ENCODE measurements at places on chromosomes 1 and 21.

DNA sequence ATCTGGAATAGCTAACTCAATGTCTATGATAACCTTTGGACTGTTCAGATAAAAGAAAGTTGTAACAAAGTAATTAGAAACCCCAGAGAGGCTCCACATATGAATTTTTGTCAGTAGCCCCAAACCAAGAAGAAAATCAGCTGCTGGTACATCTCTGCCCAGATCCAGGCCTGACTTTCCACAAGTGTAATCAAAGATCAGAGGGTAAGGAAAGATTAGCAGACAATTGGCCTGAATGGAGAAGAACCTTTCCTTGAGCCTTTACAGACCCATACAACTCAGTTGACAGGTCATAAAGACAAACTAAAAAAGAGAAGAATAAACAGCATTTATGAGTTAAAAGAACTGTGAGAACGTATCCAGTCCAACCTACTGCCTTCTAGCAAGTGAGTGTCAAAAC is 366.7 kb upstream of the PKN2 start:
- no peak for DNase-seq

- DNase-seq = no peak
Observed at GRCh38 chr1:43350976-43351375, 7.8 kb upstream of the CDC20 start.

DNA sequence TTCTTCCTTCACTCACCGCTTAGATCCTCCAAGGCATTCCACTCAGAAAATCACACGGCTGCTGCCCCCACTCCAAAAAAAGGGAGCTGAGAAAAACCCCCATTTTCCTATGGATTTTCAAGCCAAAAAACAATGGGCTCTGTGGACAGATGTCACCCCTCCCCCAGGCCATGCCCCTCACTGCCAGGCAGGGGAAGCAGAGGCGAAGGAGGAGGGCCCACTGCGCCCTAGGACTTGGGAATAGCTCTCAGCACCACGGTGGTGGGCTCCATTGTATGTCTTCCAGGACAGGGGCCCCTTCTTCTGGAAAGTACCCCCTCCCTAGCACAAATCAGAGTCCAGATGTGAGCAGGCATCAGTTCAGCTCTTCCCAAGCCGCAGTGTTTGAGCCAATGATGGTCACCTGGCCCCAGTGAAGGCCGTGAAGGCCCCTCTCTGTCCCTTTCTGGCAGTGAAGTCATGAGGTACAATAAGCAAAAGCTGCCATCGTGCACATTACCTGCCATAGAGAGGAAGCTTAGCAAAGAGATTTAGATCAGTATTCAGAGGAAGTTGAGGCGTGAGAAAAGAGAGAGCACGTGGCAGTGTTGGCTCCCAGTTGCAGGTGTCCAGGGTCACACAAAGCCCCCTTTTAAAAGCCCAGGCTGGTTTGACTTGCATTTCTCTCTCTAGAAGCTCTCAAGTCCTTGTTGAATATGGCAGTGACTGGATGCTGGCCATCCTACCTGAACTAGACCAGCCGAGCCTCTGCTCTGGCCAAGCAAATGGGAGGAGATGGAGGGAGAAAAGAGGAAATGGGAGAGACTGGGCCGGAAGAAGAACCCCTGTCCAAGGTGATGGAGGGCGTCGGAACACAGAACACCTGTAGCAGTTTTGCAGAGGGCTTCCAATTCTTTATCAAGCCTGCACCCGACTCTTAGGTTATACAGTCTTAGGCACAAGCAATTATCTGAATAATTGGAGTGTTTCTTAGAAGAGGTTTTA is 149.0 kb downstream of the TOMM20 start:
- DNase-seq = no peak

- DNase-seq = peak; percentile 73
Observed at GRCh38 chr1:170668209-170669106, 4.5 kb downstream of the PRRX1 start.

GRCh38 chr1:172326136-172326535 is 94.3 kb upstream of the C1orf105 start:
- peak; percentile 46 for DNase-seq

Measured in fibroblast of skin of right quadriceps (primary cell).